ENCODE measurements at places on chromosomes 12 and 14.
A peak's percentile ranks its signal among the peaks of the same experiment; 100 is the strongest.

GRCh38 chr12:75047885-75048525 is 161.6 kb downstream of the KCNC2 start:
- no peak for DNase-seq

GRCh38 chr12:20489645-20490044 is 121.3 kb downstream of the PDE3A start:
- DNase-seq = no peak

- no peak for DNase-seq
These were observed 202 bp downstream of the YAF2 start for GRCh38 chr12:42237853-42238239.

GRCh38 chr14:71336489-71337192 is 429.4 kb downstream of the PCNX1 start:
- DNase-seq = no peak

- DNase-seq = no peak
These were observed 33.8 kb downstream of the TECPR2 start for GRCh38 chr14:102396521-102396920.

DNA sequence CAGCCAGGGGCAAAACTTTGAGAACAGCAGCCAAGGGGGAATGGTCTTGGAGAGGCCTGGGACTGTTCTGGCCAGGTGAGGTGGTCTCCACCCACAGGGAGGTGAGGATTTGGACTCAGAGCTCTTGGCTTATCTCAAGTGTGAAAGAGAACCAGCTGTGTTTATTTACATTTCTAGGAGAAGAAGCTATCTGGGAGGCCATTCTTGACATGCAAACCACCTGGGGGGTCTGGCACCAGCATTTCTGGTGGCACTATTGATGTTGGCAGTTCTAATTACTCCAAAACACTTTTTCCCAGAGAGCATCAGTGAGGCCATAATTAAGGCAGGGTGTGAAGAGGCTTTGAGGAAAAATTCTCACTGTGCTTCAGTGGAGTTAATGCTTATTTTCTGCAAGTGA is 95.1 kb downstream of the CAND1 start:
- DNase-seq = no peak

DNA sequence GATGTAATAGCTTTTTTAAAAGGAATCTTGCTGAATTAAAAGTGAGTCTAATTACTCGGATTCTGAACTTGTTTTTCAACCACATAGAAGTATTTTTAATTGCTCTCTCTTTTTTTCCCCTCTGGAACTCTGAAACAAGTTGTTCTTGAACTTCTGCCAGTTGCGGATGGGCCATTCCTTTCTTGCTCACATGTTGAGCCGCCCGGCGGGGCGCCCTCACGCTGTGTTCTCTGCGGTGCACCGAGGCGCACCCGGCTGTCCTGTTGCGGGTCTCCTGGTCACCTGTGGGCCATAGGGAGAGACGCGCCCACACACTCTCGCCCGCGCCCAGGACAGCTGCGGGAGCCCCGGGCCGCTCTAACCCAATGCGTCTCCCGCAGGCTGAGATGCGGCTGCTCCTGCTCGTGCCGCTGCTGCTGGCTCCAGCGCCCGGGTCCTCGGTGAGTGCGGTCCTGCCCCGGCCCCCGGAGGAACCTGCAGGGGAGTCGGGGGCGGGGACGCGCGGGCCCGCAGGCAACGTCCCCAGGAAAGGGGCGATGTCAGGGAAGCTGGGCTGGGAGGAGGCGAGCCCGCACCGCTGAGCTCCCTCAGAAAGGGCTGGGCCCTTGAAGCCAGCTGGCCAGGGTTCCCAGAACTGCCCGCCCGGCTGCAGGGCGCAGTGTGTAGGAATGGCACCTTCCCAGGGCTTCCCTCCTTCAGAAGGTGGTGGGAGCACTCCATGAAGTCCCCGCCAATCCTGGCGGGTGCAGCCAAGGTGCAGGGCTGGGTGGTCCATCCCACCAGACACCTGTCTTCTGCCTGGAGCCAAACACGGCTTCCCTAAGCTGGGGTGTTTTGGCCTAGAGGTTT is 2.3 kb downstream of the PAPLN start:
- DNase-seq = no peak

GRCh38 chr12:57161491-57161890 is 14.1 kb upstream of the LRP1-AS start:
- DNase-seq = no peak

- no peak for DNase-seq
These were observed 7.4 kb upstream of the IGFBP6 start for GRCh38 chr12:53090105-53090504.

GRCh38 chr12:122306407-122306806 is 40.1 kb upstream of the VPS33A start:
- DNase-seq = no peak

DNA sequence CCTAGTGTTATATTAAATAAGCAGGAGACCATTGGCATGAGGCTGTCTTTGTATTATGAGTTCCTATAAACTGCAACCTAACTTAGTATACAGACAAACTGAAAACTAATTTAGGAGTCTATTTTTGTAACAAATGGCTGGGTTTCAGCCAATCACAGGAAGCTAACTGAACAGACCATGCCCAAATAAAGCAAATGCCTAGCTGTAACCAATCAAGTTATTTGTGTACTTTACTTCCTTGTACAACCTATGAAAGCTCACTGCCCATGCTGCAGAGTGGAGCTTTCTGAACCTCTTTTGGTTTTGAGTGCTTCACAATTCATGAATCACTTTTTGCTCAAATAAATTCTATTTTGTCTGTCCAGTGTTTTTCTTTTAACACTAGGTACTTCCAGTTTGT is 41.6 kb downstream of the GUCY2C start:
- DNase-seq = no peak

GRCh38 chr14:54803926-54804537 is 98.6 kb downstream of the GCH1 start:
- DNase-seq = no peak

DNA sequence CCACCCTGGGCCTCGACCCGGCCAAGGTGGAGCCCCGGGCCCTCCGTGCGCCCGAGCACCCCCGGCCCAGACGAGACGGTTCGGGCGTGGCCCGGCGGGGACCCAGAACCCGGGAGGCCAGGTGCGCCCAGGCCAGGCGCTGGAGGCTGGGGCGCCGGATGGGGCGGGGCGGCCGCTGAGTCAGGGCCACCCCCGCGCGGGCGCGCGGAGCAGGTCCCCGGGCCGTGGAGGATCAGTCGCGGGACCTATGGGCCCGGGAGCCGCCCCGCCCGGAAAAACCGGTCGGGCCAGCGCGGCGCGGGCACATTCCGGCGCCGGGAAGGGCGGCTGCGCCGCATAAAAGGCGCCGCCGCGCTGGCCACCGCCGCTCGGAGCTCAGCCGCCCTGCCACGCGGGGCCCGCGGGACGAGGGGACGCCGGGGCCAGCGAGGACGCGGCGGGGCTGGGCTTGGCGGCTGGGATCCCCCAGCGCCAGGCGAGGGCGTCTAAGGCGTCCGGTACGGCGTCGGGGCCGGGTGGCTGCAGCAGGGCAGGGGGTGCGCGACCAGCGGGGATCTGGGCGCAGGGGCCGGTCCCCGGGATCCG is 21.5 kb upstream of the KIF26A start:
- DNase-seq = peak; percentile 23

All from stimulated activated naive CD4-positive, alpha-beta T cell treated with Interleukin-2 at 50 U/mL for 16 hours (primary cell).